Right ventricle myocardium inferior (tissue), 1 donor: ENCODE measurements at places on chromosomes 16 and 17. TPM values are rescaled to one million over a fixed set of nuclear protein-coding genes. Genes with fewer than 3 reads are reported as not detected.

GRCh38 chr16:64711596-64711995 lies 410.3 kb downstream of the CDH11 start:
- DNase-seq = no peak

- DNase-seq = no peak
These were observed 121.5 kb downstream of the STXBP4 start for GRCh38 chr17:55090079-55090492.

DNA sequence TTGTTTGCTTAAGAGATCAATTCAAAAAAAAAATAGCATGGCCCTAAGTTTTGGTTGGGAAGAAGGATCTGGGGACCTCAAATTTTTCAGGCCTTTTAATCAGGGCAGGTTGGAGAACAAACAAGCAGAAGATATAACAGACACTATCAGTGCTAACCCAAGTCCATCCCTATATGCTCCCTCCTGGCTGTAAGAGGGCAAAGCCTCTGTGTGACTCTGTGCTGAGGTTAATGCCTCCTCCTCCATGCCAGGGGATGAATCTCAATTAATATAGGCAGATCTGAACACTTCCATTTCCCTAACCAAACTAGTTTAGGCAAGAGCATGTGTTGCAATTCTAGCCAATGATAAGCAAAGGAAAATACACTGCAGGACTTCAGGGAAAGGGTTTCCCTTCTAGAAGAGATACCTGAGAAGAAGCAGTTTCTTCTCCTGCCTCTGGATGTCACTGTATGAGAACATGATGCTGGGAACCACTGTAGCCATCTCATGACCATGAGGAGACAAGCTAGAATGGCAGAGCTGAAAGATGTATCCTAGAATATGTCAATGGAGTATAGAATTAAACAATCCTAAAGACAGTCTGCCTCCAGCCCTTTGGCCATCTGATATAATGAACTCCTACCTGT lies 76.0 kb downstream of the CHD9NB start:
- no peak for DNase-seq

GRCh38 chr17:76659928-76660655 lies 16.5 kb upstream of the ST6GALNAC1 start:
- no peak for DNase-seq

The TBC1D28 gene
- total RNA-seq = not detected
